ENCODE measurements at places on chromosomes 11 and 22. TPM values are rescaled to one million over a fixed set of nuclear protein-coding genes. Genes with fewer than 3 reads are reported as not detected.

GRCh38 chr11:8365216-8365941, 101.7 kb upstream of the LMO1 start:
- DNase-seq = no peak

Gene ST14
- total RNA-seq = 141 TPM

Gene RPL3
- 2,252 TPM for total RNA-seq

Gene DEPDC7
- total RNA-seq = 1.2 TPM

Gene KCNK7
- not detected for total RNA-seq
